ENCODE measurements at places on chromosomes 1 and 21. TPM values are rescaled to one million over a fixed set of nuclear protein-coding genes. Genes with fewer than 3 reads are reported as not detected.
A peak's percentile ranks its signal among the peaks of the same experiment; 100 is the strongest.

Gene CDC20
- total RNA-seq: 223 TPM

DNA sequence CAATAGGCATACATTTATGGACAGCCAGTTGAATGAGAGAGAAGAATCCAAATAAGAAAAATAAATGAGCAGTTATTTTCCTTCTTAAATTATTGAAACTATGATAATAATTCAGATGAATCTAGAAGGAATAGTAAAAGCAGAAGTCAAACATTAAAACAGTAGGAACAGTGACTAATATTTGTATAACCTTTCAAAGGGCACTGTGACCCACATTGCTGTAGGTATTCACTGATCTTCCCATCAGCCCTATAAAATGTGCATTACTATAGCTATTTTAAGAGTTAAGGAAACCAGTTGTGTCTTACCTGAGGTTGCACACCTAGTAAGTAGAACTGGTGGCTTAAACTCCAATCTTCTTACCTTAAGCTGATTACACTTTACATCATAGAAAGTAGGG is 102.8 kb upstream of the ARTN start:
- DNase-seq: no peak

DNA sequence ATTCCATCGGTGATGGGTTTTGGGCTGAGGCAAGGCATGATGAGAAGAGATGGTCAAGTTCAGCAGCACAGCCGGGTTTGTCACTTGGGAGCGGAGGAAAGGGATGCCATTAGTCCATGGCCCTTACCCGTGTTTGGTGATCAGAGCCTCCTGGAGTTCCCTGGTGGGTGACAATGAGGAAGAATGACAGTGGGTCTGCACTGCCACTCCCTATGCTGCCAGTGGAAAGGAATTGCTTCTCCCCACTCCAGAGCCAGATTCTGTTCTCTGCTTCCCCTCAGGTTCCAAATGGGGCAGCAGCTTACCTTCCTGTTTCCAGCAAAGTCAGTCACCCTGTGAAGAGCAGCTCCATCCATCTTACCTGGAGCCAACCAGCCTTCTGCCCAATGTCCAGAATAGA is 393.1 kb downstream of the PTPRU start:
- no peak for DNase-seq

DNA sequence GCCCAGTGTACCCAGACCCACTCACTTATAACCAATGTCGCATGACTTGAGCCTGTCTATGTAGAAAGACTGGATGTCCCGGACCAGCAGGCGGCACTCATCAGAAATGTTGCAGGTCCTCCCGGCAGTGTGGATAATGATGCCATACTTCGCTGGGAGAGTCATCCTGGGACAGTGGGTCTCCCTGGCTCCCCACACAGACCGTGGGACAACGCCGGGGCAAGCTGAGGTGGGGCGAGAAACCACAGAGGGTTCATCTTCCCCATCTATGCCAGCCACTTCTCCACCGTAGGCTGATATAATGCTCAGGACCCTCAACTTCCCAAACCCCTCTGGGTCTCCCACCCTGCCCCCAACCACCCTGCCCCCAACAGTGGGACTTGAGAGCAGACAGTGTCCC is 8.3 kb downstream of the PGLYRP4 start:
- no peak for DNase-seq

GRCh38 chr1:147598621-147599361 is 57.5 kb downstream of the BCL9 start:
- DNase-seq: peak; percentile 51

Measured in OCI-LY7 (cell line).